IPS-NIHi11 (cell line): ENCODE measurements at places on chromosomes 5 and 9.

GRCh38 chr9:8614926-8615440, 815.4 kb upstream of the DMAC1 start:
- DNase-seq, result no peak

GRCh38 chr5:134620634-134621033, 12.0 kb downstream of the SAR1B start:
- DNase-seq, result no peak

GRCh38 chr5:59460368-59461153, 433.0 kb downstream of the PDE4D start:
- no peak for DNase-seq

GRCh38 chr9:21779397-21779796, 23.0 kb upstream of the MTAP start:
- no peak for DNase-seq

- DNase-seq, result no peak
Observed at GRCh38 chr5:111532886-111533582, 20.7 kb upstream of the STARD4 start.

- no peak for DNase-seq
Observed at GRCh38 chr5:135171336-135171735, 137.3 kb upstream of the PITX1 start.

DNA sequence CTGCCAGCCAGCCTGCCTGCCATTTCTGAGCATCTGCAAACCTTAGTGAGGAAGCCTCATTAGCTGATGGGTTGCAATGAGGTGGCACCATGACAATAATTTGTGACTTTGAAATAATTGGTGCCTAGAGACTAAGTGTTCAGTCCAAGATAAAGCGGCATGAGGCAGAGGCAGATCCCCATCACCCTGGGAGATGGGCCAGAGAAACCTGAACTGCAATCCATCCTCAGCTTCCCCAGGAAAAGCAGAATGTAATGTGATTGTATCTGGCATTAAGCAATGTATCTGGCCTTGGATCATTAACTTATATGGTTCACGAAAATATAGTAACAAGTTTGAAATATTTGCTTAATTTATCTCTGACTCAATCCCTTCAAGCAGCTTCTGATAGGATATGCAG, 101.0 kb downstream of the SPOCK1 start:
- DNase-seq, result no peak

GRCh38 chr5:78661044-78661443, 12.5 kb upstream of the LHFPL2 start:
- DNase-seq, result no peak

DNA sequence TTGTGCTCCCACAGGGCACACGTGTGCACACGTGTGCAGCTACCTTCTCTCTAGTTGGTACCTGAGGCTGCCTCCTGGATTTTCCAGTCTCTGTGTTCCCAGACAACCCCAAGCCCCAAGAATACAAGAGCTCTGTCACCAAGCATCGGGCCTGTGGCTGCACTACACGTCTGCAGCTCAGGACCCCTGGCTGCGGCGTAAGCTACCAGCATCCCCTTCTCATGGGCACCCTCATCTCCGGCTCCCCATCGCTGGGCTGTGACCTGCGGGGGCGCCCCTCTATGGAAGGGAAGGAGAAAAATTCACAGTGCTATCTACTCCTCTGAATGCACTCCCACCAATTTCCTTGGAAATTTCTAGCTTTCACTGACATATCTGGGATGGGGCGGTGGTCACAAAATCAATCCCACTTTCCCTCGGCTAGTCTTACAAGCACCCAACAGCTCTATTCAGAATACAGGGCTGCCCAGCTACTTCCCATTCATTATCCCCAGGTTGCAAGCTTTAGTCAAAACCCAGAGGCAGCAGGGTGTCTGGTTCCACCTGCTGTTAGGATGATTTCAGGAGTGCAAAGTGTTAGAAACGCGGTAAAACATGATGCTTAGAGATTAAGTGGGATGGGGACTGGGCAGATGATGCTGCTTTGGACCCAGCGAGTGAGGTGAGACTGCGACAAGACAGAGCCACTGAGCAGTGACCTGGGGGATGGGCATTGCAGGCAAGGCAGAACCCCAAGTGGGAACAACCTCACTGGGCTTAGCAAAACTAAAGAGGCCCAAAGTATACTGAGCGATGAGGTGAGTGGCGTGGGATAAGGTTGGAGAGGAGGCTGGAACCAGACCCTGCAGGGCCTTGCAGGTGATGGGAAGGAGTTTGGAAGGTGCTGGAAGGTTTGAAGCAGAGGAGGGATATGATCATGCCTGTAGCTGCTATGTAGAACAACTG, 121.7 kb downstream of the KCNIP1 start:
- no peak for DNase-seq
